ENCODE measurements at places on chromosomes 7 and 10.

GRCh38 chr7:12054830-12055229 is 156.3 kb upstream of the TMEM106B start:
- DNase-seq: no peak

GRCh38 chr10:74684462-74684861 is 141.9 kb upstream of the KAT6B start:
- DNase-seq: no peak

DNA sequence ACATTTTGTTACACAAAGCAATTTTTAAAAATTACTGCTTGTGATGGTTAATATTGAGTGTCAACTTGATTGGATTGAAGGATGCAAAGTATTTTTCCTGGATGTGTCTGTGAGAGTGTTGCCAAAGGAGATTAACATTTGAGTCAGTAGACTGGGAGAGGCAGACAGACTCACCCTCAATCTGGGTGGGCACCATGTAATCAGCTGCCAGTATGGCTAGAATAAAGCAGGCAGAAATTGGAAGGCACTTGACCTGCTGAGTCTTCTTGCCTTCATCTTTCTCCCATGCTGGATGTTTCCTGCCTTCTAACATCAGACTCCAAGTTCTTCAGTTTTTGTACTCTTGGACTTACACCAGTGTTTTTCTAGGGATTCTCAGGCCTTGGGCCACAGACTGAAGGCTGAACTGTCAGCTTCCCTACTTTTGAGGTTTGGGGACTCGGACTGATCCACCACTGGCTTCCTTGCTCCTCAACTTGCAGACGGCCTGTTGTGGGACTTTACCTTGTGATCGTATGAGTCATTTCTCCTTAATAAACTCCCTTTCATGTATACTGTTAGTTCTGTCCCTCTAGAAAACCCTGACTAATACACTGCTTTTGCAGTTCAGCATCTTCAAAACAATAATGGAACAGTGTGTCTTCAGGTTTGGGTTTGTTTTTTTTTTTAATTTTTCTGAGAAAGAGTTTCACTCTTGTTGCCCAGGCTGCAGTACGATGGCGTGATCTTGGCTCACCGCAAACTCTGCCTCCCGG is 244.1 kb upstream of the SEMA3C start:
- peak; percentile 73 for DNase-seq

- no peak for DNase-seq
Observed at GRCh38 chr10:67803588-67804394, 34.2 kb downstream of the DNAJC12 start.

- no peak for DNase-seq
Observed at GRCh38 chr10:101888251-101888949, 44.8 kb upstream of the KCNIP2 start.

- DNase-seq: no peak
Observed at GRCh38 chr10:58081353-58081752, 186.3 kb downstream of the IPMK start.

DNA sequence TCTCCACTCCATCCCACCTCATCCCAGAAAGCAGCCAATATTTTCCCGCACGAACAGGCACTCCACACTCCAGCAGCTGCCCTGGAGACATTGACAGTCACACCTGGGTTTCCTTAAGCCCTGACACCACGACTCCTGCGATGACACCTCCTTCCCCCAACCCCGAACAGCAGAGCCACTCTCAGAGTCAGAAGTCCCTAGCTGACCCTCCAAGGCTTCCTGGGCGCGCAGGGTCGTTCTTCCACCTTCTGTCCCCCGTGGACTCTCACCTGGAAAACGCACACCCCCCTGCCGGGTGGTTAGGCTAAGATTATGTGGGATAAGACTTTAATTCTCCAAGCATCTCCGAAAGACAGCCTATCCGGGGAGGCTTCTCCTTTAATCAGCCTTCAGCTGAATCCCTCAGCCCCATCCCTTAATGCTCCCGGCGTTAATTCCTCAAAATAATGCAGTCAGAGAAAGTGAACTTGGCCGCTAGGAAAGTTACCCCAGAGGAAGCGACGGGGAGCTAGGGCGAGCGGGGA is 1.1 kb downstream of the DENND11 start:
- DNase-seq: no peak
